CD4-positive, alpha-beta T cell treated with Interleukin-2 at 100 ng/mL for 4 hours (primary cell): ENCODE measurements at places on chromosomes 5 and 9.

DNA sequence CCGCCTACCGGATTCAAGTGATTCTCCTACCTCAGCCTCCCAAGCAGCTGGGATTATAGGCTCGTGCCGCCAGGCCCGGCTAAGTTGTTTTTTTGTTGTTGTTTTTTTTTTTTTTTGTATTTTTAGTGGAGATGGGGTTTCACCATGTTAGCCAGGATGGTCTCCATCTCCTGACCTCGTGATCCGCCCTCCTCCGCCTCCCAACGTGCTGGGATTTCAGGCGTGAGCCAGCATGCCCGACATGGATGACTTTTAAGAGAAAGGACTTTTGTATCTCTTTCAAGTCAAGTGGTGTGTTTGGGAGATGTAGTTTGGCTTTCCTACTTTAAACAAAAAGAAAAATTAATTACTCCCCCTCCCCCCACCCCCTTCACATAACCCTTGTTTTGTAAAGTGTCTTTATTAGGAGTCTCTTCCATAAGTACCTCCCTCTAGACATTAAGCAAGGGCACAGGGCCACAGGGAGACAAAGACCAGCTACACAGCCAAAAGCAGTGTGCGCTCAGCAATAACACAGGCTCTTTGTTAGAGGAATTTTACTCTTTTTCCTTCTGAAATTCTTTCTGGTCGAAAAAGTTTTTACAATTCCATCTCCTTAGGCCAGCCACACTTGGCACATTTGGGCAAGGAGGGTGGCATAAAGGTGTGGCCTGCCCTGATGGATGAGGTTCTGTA is 31.2 kb downstream of the JAKMIP2 start:
- DNase-seq: no peak

- no peak for DNase-seq
Observed at GRCh38 chr9:125540497-125540896, 166.5 kb downstream of the MAPKAP1 start.

- no peak for DNase-seq
Observed at GRCh38 chr9:122033775-122034373, 59.2 kb downstream of the TTLL11 start.

- no peak for DNase-seq
Observed at GRCh38 chr5:22965960-22966359, 112.8 kb upstream of the CDH12 start.

GRCh38 chr5:5154733-5155132 is 14.6 kb downstream of the ADAMTS16 start:
- DNase-seq: no peak

DNA sequence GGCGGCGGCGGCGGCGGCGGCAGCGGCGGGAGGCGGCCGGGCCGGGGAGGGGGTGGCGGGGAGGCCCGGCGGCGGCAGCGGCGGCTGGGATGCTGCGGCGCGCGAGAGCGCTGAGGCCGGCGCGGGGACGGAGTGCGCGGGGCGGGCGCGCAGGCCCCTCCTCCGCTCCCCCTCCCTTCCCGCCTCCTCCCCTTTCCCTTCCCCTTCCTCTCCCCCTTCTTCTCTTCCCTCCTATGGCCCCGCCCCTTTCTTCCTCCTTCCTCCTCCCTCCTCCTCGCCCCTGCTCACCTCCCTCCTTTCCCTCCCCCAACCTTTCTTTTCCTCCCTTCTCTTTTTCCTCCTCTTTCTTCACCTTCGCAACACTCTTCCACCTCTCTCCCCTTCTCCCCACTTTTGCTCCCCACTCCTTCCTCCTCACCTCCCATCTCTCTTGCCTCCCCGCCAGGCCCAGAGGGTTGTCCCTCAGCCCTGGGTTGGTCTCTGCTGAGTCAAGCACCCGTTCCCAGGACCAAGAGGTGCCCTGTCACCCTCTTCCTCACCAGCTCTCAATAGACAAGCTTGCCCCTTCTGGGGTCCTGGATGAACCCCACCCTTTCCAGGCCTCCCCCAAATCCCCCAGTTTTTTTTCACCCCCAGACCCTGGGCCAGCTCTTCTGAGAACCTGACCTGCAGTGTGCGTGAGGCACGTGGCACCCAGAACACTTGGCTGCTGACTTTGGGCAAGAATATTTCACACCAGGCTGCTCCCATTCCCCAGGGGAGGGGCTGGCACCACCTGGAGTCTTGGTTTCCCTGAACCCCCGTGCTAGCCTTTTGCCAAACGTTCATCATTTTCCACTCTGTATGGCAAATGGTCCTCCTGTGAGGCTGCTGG is at the start of gene SEMA4D:
Gene SEMA4D (minus strand): TSS at position 136 of the 874 bp plus-strand sequence. CDS start 92,657 bp downstream, outside the sequence.
- DNase-seq: peak; percentile 54

DNA sequence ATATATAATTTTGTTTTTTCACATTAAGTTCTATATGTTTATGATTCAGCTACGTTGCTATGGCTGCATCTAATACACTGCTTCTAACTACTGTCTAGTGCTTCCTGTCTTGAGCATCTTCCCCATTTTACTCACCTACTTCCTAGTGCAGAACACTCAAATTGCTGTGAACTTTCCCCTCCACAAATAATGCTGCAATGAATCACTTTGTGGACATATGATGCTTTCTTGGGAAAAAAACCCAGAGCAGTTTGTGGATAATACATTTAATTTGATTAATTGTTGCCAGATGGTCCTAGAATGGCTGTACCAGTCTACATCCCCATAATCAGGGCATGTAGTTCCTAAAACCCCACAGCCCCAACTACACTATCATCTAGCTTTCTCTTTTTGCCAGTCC is 18.5 kb downstream of the CD180 start:
- no peak for DNase-seq

GRCh38 chr9:96719521-96719920 is 58.4 kb downstream of the ZNF510 start:
- no peak for DNase-seq

DNA sequence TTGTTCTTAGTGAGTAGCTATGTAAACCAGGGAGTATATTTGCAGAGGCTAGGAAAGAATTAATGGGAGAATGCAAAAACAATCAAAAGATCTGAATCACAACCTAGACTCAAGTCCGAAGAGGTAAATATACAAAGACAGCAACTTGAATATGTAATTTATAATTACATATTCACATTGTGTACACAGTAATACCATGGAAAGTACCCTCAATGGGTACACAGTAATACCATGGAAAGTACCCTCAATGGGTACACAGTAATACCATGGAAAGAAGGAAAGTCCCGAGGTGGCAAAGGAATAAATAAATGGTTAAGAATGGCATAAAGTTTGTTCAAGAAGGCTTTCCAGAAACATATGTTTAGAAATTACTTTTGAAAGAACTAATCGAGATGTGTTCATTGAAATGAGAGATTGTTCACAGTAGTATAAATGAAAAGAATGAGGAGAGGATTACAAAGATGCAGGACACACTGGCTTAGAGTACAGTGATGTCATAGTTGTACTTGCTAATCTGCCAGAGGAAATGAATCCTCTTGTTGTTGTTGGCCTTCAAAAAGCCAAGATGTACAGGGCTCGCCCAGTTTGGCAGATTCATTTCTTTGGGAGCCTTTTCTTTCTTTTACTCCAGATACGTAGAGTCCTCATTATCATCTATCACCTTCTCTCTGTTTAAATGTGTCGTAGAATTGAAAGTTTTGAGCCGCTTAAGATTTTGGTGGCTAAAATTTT is 116.0 kb downstream of the UNC13B start:
- DNase-seq: no peak

- DNase-seq: no peak
Observed at GRCh38 chr9:108801949-108802348, 53.8 kb downstream of the ACTL7B start.

GRCh38 chr9:14945351-14945750 is 35.1 kb upstream of the FREM1 start:
- no peak for DNase-seq

GRCh38 chr9:8809741-8810140 is 1010.2 kb upstream of the DMAC1 start:
- no peak for DNase-seq

GRCh38 chr5:32791536-32792243 is 80.6 kb downstream of the NPR3 start:
- DNase-seq: no peak

GRCh38 chr9:23777328-23777727 is 48.7 kb downstream of the ELAVL2 start:
- no peak for DNase-seq

DNA sequence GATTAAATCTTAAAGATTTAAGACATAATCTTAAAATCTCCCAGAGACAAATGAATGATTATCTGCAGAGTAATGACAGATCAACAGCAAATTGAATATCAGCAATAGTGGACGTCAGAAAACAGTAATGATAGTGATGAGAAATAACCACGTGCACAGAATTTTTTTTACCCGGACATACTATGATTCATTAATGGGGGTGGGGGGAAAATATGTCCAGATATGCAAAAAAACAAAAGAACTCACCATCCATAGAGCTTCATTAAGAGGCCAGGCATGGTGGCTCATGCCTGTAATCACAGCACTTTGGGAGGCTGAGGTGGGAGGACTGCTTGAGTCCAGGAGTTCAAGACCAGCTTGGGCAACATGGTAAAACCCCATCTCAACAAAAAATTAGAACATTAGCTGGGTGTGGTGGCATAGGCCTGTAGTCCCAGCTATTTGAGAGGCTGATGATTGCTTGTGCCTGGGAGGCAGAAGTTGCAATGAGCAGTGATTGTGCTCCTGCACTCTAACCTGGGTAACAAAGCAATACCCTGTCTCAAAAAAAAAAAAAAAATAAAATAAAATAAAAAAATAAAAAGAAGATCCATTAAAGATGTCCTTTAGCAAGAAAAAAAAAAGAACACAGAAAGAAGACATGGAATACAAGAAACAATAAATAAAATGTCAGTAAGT is 30.9 kb upstream of the SHOC1 start:
- DNase-seq: no peak

GRCh38 chr9:12816656-12817101 is 41.9 kb downstream of the LURAP1L start:
- DNase-seq: no peak

DNA sequence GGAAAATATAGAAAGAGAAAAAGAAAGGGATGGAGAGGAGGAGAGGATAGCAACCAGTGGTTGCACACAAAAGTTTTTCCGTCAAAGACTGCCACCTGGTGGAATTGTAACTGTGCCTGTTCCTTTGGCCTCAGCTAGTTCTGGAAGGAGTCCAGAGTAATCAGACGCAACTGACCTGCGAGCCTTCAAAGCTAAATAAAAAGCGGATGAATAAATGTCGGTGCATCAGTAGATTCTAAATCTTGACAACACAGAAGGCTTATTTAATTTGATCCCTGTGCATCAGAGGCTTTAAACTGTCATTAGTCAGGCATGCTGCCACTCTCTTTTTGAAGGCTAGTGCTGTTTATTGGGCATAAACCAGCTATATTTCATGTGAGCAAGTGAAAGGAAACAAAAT is 132.9 kb upstream of the ACO1 start:
- peak; percentile 27 for DNase-seq

DNA sequence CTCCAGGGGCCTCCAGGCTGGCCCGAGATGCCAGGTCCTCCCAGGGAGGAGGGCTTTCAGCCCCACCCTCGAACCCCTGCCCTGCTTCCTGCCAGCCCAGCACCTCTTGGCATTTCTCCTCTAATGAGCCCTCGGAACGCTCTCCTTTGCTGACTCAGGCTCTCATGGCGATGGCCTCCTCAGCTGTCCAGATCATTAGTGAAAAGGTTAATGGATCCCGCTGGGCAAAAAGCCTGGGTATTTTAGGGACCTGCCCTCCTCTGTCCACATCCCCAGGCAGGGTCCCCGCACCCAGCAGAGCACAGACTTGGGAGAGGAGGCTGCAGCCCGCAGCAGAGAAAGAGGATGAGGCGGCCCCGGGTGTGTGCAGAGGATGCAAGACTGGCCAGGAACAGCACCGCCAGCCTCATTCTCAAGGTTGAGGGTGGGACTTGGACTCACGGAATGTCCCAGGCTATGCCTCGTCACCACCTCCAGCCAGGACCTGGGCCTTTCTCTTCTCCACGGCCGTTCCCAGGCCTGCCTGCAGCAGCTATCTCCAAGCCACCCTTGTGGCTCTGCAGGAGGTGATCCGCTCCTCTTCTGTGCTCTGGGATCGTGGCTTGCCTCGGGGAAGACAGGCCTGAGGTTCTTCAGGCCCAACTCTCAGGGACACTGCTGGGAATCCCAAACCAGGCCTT is 23.0 kb upstream of the ADAMTS2 start:
- DNase-seq: no peak

DNA sequence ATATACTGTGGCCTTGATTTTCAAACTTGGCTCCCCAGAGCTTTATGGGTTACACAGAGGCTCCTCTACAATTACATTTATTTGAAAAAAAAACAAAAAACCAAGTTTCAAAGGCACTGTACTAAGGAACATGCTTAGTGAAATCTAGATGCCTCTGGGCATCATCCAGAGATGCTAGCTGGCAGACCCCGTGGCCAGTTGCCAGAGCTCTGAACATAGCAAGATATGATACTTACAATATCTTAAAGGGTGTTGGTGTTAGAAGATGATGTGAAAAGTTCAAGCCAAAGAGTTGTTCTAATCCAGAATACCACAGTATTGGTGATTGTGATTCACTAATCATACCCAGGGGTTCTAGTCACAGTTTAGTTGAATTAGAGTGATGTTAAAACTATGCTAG is 87.8 kb downstream of the JAK2 start:
- no peak for DNase-seq

DNA sequence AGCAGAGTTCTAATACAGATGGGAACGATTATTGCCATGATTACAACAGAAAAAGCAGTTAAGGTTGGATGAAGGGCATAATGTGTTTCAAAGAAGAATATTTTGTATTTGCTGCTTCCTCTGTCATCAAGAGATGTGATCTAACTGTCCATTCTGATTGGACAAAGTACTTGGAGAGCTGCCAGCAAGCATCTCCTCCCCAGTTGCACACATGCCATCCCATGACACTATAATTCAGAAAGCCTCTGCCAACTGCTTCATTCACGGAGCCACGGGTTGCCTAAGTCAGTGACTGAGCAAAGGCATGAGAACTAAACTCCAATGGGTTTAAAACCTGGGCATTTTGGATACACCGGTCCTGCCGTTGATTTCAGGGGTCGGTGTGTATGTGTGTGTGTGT is 253.8 kb downstream of the CRB2 start:
- no peak for DNase-seq

DNA sequence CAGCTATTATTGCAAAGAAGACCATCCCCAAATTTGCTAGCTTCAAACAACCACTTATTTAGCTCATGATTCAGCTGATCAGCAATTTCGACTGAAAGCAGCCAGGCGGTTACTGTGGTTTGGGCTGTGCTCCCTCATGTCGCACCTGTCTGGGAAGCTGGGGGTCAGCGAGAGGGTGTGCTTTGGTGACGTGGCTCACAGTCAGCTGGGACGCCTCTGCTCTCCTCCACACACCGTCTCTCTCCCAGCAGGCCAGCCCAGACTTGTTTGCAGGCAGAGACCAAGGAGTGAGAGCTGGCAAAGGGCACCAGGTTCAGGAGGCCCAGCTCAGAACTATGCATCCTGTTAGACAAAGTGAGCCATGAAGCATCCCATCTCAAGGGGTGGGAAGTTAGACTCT is 140.9 kb downstream of the SYK start:
- DNase-seq: no peak

- DNase-seq: no peak
Observed at GRCh38 chr5:34690301-34690700, 34.2 kb downstream of the RAI14 start.

- no peak for DNase-seq
Observed at GRCh38 chr5:90289837-90290236, 119.7 kb downstream of the CETN3 start.
